Stimulated activated CD8-positive, alpha-beta memory T cell treated with anti-CD3 and anti-CD28 coated beads, Interleukin-2, amount 100 ng/mL, for 1 hour (primary cell): ENCODE measurements at places on chromosomes 5 and 9.

DNA sequence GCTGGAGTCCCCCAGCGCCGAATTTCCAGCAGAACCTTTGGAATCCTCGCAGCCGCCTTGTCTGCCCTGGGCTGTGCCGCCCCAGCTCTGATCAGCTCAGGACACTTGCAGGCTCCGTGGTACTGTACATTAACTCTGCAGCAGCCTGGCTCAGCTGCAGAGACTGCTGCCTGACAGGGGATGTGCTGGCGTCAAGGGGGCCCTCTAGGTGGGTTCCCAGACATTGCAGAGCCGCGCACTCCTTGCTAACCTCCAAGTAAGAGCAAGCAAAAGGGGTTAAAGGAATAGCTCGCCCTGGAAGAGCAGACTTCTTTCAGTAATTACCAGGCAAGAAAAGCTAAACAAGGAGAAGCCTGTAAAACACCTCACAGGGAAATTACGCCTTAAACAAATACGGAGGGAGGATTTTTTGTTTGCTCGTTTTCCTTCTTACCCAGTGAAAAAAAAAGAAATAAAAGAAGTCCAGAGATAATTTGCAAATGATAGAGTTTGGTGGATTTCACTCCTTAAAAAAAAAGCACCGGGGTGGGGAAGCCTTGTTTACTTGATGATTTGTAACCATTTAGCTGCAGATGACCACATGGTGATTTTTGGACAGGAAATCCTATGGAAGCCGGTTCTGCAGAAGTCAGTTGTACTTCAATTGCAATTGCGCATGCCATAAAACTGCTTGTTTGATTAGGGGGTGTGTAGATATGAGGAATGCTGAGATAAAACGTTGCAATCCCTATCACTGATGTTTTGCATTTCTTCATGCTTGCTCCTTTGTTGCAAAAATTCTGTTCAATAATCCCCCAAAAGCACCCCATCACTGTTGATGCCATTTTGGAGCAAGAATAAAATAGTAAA lies 305.8 kb downstream of the PDE4D start:
- DNase-seq: no peak

- no peak for DNase-seq
These were observed 133.8 kb downstream of the PDE4D start for GRCh38 chr5:59759600-59760351.

DNA sequence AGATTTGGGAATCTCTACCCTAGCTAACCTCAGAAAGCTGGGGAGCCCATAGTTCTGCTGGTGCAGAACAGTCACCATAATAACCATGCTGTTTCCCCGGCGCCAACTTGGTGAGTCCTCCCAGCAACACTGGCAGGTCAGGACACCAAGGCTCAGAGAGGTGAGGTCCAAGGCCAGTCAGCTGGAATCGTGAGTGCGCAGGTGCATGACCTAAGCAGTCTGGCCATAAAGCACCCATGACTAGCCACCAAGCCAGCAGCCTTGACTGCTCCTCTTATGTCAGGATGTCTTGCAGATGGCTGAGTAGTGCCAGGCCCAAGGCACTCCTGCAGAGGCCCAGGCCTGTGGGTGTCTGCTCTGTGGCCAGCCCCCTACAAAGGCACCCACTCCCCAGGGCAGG lies 2.6 kb downstream of the RNF44 start:
- no peak for DNase-seq

GRCh38 chr5:15008476-15008875 lies 136.9 kb upstream of the ANKH start:
- DNase-seq: no peak

- DNase-seq: no peak
These were observed 75.2 kb upstream of the CPEB4 start for GRCh38 chr5:173812811-173813550.

DNA sequence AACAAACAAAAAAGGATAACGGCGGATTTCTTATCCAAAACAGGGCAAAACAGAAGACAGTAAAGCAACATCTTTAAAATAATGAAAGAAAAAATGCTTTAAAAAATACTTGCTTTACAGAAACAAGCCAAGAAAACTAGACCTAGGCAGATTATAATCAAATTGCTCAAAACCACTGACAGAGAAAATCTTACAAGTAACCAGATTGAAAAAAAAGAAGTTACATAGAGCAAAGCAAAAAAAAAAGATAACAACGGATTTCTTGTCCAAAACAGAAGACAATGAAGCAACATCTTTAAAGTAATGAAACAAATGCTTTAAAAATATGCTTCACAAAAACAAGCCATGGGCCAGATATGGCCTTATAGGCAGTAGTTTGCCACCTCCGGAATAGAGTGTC lies 51.1 kb downstream of the RICTOR start:
- no peak for DNase-seq

DNA sequence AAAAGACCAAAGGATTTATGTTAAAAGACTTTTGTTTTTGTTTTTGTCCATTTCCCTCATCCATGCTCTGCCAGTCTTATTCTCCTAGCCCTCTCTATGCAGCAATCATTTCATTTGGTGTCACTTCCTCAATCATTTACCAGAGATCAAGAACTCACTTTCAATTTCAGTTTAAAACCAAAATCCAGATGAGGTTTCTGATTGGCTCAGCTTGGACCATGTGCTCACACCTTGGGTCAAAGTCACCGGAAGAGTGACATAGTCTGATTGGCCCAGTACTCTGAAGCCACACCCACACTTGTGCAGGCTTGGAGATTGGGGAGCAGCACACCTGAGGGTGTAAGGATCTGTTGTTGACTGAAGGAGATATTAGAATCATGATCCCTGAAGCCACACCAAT lies 79.6 kb downstream of the TLR4 start:
- DNase-seq: no peak

DNA sequence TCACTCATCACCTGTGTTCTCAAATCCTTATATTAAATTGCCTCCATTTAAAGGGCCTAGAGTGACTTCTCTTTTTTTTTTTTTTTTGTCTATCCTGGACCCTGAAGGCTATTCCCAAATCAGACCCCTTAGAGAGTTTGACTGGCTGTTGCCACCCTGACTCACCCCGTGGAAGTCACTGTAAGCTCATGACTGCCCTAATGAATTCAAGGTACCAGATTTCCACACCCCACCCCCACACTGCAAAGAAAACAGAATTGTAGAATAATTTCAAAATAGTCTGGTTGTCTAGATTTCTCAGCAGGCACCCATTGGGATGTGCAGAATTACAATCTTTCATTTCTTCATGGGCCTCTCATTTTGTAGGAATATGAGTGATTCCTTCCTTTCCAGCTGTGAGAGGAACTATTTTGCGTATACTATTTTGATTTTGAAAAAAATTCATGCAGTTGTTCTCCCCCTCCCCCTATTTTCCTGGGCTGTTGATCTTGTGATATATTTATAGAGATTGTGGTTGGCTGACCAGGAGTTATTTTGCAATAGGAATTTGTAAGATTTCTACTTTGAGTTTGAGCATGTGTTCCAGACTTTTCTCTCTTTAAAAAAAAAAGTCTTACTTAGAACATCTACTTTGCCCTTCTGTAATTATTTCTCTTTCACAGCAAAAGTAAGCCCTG lies 79.1 kb downstream of the ZNF618 start:
- DNase-seq: no peak

- no peak for DNase-seq
These were observed 147.5 kb upstream of the FGF10 start for GRCh38 chr5:44536650-44537260.

- DNase-seq: no peak
These were observed 811 bp upstream of the LRRTM2 start for GRCh38 chr5:138875946-138876345.

DNA sequence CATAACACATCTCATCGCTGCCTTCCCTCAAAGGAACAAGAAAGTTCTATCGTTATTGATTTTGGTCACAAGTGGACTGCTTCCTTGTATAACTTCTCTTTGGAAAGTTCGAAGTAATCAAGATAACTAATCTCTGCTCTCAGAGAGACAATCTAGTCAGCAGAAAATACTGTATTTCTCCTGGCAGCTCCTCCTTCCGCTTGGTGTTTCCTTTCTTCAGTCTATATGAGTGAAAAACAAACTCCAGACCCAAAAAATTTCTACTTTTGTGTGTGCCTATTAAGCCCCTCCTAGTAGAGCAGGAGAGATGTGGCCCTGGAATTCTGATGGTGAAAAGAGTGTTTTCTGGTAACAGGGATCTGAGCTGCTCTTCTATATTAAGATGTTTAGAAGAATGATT lies 24.5 kb downstream of the OSTF1 start:
- no peak for DNase-seq

DNA sequence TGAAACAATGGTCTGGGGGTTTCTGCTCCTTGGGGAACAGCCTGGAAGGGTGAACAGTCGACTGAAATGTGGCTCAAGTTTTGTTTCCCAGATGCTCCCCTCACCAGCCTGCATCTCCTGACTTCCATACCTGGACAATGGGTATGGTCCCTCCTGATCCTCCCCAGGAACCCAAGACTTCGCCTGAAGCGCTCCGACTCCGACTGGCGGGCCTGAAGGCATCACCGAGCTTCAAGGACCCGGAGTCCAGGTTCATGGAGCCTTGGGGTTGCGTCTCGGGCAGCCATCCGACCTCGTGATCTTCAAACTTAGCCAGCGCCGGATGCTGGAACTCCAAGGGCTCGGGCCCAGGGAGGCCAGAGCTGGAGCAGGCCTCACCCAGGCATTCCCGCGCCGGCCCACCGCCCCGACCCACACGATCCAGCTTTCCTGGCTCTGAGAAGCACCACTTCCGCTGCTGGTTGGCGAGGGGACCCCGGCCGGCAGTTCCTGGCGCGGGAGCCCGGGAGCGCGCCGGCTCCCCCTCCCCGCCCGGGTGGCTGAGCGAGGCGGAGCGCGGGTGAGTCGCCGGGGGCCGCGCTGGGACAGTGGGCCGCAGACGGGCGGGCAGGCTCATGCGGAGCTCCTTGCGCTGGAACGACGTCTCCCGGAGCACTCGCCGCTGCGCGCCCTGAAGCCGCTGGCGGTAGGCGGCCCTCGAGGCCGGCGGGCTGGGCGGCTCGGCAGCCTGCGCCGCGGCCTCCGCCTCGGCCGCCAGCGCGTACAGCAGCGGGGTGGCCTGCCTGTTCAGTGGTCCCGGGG lies 5.2 kb downstream of the SHROOM1 start:
- DNase-seq: no peak

GRCh38 chr5:42676362-42676761 lies 80.3 kb upstream of the CCDC152 start:
- no peak for DNase-seq

GRCh38 chr9:121743441-121744001 lies 92.1 kb downstream of the DAB2IP start:
- no peak for DNase-seq

- no peak for DNase-seq
These were observed 22.9 kb upstream of the ABCA1 start for GRCh38 chr9:104950838-104951237.

- DNase-seq: no peak
These were observed 133.1 kb downstream of the GABBR2 start for GRCh38 chr9:98575379-98576346.

DNA sequence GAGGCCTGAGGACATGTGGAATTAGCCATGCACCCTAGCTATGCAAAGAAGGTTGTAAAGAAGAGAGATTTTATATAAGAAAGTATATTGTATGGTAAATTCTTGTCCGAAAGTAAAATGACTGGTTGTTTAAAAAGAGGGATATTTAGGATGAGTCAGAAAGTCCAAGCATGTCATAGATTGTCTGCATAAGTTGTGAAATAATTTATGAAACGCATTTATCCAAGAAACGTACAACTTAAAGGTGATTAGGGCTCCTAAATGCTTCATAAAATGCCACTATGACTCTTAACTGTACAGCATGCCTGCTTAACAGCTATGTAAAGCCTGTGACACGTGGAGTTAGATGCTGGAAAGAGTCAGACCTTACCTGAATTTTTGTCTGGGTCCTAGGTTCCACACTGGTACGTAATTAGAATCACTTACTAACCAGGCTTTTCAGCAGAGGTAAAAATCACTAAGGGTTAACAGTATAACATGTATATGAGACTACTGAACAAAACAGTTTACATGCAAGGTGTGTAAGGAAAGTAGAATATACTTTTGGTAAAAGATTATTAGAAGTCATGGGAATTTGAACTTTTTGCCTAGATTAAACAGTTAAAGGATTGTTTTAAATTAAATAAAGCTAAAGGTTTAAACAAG lies 37.0 kb upstream of the ARL15 start:
- DNase-seq: no peak

GRCh38 chr9:131275332-131276093 lies 797 bp downstream of the FAM78A start:
- DNase-seq: no peak

GRCh38 chr5:122435234-122435633 lies 123.2 kb downstream of the SNCAIP start:
- no peak for DNase-seq

DNA sequence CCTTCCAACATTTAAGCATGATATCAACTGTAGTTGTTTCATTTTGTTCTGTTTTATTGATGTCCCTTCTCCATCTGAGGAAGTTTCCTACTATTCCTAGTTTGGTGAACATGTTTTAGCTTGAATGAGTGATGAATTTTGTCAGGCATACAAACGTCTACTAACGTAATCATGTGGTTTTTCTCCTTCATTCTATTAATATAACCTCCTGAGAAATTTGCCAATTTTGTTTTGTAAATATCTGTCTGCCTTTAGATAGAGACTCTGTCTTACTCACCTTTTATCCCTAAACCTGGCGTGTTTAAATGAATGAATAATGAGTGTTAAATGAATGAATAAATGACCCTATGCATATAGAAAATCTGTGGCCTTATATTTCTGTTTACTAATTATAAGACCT lies 26.5 kb upstream of the NREP start:
- no peak for DNase-seq

DNA sequence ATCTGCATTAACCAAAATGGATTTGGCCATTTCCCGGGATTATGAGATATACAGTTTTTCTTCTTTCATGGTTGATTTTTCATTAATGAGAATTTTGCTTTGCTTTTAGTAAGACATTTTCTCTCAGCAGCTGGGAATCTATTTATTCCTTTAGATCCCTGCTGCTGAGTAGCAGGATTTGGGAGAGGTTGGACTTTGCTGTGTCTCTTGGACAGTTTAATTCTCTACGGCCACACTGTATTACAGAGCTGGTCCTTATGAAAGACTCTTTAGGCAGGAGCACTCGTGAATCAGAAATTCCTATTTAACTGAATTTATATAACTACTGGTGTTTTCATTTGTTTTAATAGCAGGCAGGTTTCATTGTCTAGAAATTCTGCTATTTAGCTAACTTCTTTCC lies 1.6 kb downstream of the UNC13B start:
- no peak for DNase-seq

DNA sequence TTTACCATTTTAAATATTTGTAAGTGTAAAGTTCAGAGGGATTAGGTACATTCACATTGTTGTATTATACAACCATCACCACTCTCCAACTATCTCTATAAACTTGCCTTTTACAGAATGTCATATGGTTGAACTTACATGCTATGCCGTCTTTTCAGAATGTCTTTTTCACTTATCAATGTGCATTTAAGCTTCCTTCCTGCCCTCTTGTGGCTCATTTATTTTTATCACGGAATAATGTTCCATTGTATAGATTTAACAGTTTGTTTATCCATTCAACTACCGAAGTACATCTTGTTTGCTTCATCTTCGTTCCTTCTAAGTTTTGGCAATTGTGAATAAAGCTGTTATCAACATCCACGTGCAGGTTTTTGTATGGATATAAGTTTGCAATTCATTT lies 133.3 kb upstream of the C6 start:
- DNase-seq: no peak
